ENCODE measurements at places on chromosomes 13 and 19. TPM values are rescaled to one million over a fixed set of nuclear protein-coding genes. Genes with fewer than 3 reads are reported as not detected.

INSL3 gene
- not detected for total RNA-seq

ELSPBP1 gene
- total RNA-seq = not detected

BLVRB gene
- total RNA-seq = 45.0 TPM

ZNF419 gene
- 10.5 TPM for total RNA-seq

MEIS3 gene
- 0.79 TPM for total RNA-seq

KCNRG gene
- total RNA-seq = not detected

FAM124A gene
- 0.44 TPM for total RNA-seq

FGF14 gene
- total RNA-seq = not detected

DNA sequence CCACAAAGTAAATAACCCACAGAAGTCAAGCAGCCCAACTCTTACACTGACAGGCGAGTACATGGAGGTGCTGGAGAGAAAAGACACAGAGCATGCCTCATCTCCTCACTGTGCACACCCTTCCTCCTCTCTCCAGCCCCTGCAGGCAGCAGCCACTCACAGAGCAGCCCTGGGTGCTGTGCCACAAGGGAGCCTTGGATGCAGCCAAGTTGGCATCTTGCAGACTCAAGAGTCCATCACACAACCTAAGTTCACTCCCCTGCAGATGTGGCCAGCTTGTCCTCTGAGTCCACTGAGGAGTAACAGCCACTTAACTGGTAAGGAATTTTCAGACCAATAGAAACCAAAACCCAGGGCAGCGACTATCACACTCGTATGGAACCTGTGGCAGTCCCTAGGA lies 47.4 kb downstream of the BRD4 start:
- DNase-seq = no peak

GRCh38 chr13:47109028-47109427 lies 212.2 kb upstream of the HTR2A start:
- no peak for DNase-seq

GRCh38 chr19:18049385-18049784 lies 37.3 kb downstream of the IL12RB1 start:
- no peak for DNase-seq

GRCh38 chr13:73417012-73417615 lies 358.3 kb downstream of the KLF5 start:
- DNase-seq = peak; percentile 2

DNA sequence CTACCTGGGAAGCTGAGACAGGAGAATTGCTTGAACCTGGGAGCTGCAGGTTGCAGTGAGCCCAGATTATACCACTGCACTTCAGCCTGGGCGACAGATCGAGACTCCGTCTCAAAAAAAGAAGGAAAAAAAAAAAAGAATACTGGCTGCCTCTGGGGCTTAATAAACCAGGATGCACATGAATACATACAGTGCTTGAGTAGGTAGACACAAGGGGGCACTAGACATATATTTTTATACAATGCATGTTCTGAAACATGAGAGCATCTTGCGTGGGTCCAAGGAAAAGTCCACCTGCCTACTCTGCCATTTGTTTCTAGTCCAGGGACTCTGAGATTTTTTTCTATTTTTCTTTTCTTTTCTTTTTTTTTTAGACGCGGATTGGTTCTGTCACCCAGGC lies 31.2 kb downstream of the KEAP1 start:
- peak; percentile 65 for DNase-seq

DNA sequence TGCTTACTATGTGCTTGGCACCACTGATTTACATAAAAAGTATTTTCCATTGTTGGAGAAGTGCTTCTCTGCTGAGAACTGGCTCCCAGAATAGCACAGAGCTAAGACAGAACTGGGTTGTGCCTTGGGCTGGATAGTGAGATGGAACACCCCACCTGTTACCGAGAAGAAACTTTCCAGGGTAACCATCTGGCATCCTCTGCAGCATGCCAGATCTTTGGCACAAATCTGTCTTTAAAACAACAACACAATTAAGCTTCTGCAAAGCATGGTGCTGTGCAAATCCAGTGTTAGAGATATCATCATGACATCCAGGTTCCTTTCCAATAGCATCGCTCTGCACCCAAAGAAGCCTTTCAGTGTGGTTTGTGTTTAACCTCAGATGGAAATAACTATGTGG lies 202.5 kb upstream of the RFC3 start:
- DNase-seq = no peak

GRCh38 chr19:21109116-21109515 lies 27.1 kb downstream of the ZNF714 start:
- no peak for DNase-seq

DNA sequence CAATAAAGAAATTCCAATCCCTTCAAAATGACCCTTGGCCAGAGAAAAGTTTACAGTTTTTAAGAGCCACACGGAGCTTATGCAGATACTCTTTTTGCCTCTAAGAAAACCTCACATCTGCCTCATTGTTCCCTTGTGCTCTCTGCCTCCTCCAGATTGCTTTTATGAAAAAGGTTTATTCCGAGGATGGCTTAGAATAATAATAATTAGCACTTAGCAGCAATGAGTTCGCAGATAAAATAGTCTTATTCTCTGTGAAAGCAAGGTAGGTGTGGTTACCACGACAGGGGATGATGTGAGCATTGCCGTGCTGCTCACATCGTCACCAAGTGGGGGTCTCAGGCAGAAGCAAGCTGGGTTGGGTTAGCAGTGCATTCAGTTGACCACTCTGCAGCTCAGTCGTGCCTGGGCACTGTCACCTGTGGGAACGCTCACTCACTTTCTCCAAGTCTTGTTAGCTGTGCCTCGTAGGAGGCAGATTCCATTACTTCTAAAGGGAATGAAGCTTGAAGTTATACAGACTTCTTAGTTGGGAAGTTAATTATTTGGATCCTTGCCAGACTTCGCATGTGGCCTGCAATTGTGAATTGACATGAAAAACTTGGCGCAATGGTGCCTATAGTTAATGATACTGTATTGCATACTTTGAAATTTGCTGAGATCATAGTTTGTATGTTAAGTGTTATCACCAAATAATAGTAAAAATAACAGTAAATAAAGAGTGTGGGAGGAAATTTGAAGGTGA lies 157.2 kb downstream of the MYO16 start:
- no peak for DNase-seq

GRCh38 chr19:35898499-35898809 lies 1.9 kb downstream of the NFKBID start:
- no peak for DNase-seq

All from OCI-LY7 (cell line).